ENCODE measurements at places on chromosomes 6 and 20. TPM values are rescaled to one million over a fixed set of nuclear protein-coding genes. Genes with fewer than 3 reads are reported as not detected.

The TFAP2A gene
- total RNA-seq = not detected

The ADGRF4 gene
- 0.94 TPM for total RNA-seq

The SSTR4 gene
- not detected for total RNA-seq

The NKAIN2 gene
- not detected for total RNA-seq

The TTLL9 gene
- total RNA-seq = not detected

The PRSS35 gene
- total RNA-seq = 0.56 TPM

The BPI gene
- total RNA-seq = not detected

The UNC93A gene
- total RNA-seq = not detected

The LZTS3 gene
- 3.3 TPM for total RNA-seq

The HNF4A gene
- not detected for total RNA-seq

The APOM gene
- total RNA-seq = 2.0 TPM

The TMEM217 gene
- total RNA-seq = 0.20 TPM

The IL17F gene
- not detected for total RNA-seq

The ZNF318 gene
- 10.2 TPM for total RNA-seq

The PRDM13 gene
- not detected for total RNA-seq

The CTCFL gene
- total RNA-seq = not detected

The TGM3 gene
- not detected for total RNA-seq

The HCK gene
- total RNA-seq = not detected

The PSORS1C2 gene
- total RNA-seq = not detected

The KIF6 gene
- 0.31 TPM for total RNA-seq

The NR2E1 gene
- not detected for total RNA-seq

The PRPH2 gene
- 0.12 TPM for total RNA-seq

The HTR1B gene
- total RNA-seq = not detected

The TTK gene
- total RNA-seq = 0.54 TPM

The MAFB gene
- total RNA-seq = 30.5 TPM

The SLPI gene
- total RNA-seq = not detected

The C4B gene
- 46.6 TPM for total RNA-seq

The ZNF343 gene
- 4.8 TPM for total RNA-seq

Measured in cardiac ventricle fibroblast (primary cell).